Lower leg skin (tissue), 4 donors: ENCODE measurements at places on chromosomes 5 and 9. TPM values are rescaled to one million over a fixed set of nuclear protein-coding genes. Genes with fewer than 3 reads are reported as not detected.

The TERT gene
- not detected for total RNA-seq

The LECT2 gene
- total RNA-seq: not detected

The LCP2 gene
- total RNA-seq: 5.7 TPM

The CEMIP2 gene
- 30.7 TPM for total RNA-seq

The FASTKD3 gene
- total RNA-seq: 9.5 TPM

The SPINK7 gene
- 31.5 TPM for total RNA-seq

The OSMR gene
- total RNA-seq: 18.8 TPM

The AGTPBP1 gene
- 15.1 TPM for total RNA-seq

The CER1 gene
- total RNA-seq: not detected

DNA sequence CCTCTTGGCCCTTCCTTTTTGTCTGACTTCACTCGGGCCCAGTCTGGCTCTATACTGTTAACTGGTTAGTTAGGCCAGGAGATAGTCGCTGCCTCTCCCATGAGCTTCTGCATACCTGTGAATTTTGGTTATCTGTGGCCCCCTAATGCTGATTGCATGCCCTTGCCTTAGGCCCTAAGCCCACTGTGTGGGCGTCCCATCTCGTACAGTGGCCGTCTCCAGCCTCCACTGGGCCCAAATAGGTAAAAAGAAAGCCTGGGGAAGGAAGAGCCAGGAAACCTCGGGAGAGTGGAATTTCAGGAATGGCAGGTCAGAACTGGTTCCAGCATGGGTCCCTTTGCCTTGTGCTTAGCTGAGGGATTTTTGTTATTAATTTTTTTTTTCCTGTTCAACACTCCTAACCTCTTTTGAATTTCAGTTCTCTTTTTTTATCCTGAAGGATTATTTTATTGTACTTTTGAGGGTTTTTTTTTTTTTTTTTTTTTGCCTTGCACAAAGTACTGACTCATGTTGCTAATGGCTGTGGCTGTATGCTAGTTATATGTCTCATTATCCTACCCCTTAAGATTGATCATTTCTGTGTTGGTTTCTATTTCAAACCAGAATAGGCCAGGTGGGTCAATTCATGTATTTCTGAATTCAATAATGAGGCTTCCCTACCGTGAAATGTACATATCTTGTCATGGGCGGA, 3.4 kb downstream of the PRRC2B start:
- no peak for DNase-seq

- no peak for DNase-seq
These were observed 261.3 kb downstream of the COX7C start for GRCh38 chr5:86879086-86879485.

DNA sequence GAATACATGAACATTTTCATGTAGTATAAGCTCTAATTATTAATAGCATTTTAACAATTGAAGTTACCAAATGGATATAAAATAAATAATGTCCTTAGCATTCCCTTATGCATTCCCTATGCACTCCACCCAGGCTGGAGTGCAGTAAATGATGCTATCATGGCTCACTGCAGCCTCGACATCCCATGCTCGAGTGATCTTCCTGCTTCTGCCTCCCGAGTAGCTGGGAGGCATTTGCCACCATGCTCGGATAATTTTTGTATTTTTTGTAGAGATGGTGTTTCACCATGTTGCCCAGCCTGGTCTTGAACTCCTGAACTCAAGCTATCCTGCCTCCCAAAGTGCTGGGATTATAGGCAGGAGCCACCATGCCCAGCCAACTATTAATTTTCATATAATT, 184.0 kb downstream of the PBX3 start:
- no peak for DNase-seq

- no peak for DNase-seq
These were observed 225.1 kb upstream of the RASA1 start for GRCh38 chr5:87042554-87042953.

GRCh38 chr9:8284884-8285283, 485.3 kb upstream of the DMAC1 start:
- DNase-seq: no peak

DNA sequence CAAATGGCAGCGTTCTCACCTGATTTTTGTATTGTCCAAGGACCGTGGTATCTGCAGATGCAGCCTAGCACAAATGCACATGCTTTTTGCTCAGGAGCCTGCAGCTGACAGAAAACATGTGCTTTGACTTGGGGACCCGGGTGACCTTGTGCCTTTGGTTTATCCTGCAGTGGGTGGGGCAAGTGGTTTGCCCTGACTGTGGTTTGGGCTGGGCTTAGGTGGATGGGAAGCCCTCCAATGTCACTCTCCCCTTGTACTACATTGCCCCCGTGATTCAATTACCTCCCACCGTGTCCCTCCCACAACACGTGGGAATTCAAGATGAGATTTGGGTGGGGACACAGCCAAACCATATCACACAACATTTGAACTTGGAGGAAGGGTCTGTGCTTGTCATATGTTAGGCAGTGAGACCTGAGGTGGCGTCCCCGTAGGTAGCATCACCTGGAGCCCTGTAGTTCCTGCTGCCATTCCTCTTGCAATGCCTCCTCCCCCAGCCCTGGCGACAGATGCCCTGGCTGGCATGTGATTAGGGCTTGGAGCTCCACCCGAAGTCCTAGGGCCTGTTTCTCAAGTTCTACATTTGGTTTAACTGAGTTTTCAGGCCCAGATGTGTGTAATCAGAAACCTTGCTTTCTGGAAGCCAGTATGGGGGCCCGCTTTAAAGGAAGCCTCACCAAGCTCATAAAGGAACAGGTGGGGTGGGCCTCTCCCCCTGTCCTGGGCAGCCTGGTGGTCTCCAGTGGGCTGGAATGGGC, 2.1 kb downstream of the ANKRD33B start:
- peak; percentile 66 for DNase-seq

GRCh38 chr5:75666801-75667200, 50.4 kb downstream of the POC5 start:
- no peak for DNase-seq

DNA sequence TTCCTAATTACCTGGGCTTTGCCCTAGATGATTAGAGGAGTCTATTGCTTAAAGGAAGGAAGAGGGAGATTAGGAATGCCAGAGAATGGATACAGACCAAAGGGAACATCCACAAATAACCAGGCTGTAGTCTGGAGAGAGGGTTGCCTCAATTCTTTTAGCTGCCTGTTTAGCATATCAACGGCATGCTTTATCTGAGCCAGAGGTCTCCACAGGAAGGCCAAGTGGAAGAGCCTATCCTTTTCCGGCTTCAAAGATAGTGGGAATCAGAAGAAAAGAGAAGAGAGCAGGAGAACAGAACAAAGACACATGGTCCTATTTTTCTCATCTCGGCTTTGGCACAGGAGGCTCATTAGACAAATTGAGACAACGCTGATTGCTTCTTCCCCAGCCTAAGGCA, 142.4 kb downstream of the NMUR2 start:
- DNase-seq: no peak

- no peak for DNase-seq
These were observed 25.3 kb downstream of the STXBP1 start for GRCh38 chr9:127637322-127637847.

GRCh38 chr5:149063896-149064478, 1.1 kb upstream of the SH3TC2 start:
- no peak for DNase-seq

DNA sequence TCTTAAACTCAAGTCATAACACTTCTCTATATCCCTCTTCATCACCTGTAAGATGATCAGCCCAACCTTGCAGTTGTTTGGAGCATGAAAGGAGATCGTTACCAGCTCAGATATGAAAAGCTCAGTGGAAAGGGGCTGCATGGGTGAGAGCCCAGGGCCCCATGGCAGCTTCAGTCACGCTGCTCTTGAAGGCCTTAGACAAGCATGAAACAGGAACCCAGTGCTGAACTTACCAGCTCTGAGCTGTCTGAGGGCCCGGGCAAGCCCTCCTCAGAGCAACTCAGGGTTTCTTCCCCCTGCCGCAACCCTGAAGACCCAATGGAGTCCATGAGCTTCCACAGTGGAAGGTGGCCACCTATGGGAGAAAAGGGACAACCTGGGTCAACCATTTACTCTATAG, 3.3 kb downstream of the HK3 start:
- DNase-seq: peak; percentile 18
